Fibroblast of upper back skin (primary cell): ENCODE measurements at places on chromosomes 1 and 21.

DNA sequence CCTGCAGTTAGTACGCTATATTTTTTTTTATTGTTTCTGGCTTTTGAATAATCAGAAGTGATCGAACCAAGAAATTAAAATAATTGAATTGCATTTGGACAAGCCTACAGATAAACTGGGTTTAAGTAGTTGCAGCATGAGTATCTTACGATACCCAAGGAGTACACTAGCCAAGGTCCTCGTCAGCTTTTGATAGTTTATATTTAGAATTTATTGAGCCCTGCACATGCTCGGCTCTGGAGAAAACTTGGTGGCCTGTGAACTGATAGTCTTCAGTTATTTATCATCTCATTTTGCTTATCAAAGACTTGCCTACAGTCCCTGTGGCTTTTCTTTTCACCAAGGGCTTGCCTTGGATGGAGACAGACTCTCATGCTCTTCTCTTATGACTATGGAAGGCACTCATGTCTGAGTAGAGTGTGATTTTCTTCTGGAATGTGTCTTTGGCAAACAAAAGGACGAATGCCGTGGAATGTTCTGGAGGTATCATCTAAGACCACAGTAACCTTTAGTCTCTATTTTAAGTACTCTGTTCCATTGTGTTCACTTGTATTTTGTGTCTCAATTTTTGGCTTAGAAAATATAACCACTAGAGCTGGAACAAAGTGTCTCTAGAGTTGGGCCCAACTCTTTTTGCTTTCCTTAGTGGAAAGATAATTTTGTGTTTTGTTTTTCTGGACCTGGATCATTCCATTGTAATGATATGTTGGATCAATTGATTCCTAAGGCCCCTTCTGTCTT lies 35.9 kb downstream of the BCL9 start:
- DNase-seq: no peak

DNA sequence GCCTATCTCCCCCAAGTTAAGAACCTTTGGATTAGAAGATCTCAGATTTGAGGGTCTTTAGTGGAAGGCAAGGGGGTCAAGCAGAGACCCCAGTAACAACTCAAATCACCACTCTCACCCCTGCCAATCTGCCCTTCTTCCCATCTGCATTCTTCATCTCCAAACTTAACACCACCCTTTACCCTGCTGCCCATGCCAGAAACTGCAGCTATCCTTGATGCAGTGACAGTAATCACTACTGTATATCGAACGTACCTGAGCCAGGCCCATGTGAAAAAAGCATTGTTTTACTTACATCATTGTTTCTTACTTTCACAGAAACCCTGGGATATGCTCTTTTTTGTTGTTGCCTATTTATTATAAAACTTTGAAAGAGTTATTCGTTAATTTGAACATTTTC lies 26.5 kb downstream of the NSUN4 start:
- no peak for DNase-seq

GRCh38 chr1:154773551-154773950 lies 96.5 kb downstream of the KCNN3 start:
- no peak for DNase-seq

DNA sequence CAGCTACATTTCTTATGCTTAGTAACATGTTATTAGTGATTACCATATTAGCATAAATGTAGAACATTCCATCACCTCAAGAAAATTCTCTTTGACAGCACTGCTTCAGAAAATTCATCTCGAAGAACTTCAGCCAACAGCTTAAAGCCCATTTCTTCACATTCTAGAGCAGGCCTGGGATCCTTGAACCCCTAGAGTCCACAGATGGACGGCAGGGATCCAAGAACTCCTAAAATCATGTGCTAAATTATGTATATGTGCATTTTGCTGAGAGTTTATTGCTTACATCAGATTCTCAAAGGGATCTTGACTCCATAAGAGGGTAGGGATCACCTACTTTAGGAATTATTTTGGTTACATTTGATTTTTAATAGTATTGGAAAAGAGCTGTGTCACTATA lies 76.2 kb upstream of the TEKT2 start:
- no peak for DNase-seq

DNA sequence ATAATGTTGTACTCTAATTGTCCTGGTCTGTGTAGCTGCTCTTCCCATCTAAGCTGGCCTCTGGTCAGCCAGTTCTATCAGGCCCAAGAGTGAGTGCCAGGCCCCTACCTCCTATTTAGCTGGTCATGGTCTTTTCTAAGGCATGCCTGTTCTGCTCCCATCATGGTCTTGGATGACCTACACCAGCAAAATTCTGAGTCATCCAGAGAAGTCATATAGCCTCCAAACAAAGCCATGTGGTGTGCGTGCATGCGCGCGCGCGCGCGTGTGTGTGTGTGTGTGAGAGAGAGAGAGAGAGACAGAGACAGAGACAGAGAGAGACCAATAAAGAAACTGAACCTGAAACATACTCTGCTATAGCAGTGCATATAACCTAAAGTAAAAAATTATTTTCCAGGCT lies 254.4 kb downstream of the BRINP2 start:
- no peak for DNase-seq

GRCh38 chr1:168146160-168146539 lies 9.4 kb upstream of the GPR161 start:
- no peak for DNase-seq

DNA sequence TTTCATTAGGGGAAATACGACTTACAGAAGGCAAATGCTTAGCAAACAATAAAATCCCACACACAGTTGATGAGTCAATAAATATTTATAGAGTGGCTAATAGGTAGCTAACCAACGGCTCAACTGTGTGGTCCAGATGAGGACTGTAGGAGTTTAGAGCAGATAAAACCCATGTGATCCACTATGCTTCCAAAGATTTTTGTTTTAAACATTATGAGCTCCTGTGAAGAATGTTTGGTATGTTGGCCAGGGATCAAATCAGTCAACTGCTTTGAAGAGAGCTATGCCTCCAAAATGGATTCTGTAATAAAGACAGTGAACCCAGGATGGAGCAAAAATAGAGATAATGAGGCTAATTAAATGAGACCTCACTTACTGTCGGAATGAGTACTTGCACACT lies 72.3 kb upstream of the COL11A1 start:
- peak; percentile 97 for DNase-seq

- no peak for DNase-seq
Observed at GRCh38 chr1:2449636-2450454, 26.2 kb upstream of the PLCH2 start.

DNA sequence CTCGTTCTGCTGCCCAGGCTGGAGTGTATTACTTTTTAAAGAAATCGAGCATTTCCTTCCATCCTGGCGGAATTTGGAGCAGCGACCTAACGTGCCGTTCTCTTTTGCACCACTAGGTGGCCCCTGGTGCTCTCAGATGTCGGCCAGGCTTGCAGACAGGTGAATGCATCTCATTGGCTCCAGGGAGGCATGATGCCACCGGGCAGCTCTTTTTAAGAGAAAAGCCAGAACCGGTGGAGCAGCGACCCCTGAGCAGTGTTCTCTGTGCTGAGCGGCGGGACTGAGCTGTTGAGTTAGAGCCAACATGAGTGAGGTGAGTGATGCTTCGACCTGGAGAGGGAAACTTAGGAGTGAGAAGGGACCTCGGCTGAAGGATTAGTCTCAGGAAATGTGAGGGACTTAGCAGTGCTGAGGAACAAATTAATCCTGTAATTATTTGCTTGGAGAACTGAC lies at the start of gene PCP4:
PCP4 (plus strand) TSS at position 241 of the 453 bp plus-strand sequence; CDS start at position 305, 64 bp downstream.
- DNase-seq: peak; percentile 28

GRCh38 chr1:219173434-219173757 lies 282 bp upstream of the LYPLAL1 start:
- DNase-seq: no peak

DNA sequence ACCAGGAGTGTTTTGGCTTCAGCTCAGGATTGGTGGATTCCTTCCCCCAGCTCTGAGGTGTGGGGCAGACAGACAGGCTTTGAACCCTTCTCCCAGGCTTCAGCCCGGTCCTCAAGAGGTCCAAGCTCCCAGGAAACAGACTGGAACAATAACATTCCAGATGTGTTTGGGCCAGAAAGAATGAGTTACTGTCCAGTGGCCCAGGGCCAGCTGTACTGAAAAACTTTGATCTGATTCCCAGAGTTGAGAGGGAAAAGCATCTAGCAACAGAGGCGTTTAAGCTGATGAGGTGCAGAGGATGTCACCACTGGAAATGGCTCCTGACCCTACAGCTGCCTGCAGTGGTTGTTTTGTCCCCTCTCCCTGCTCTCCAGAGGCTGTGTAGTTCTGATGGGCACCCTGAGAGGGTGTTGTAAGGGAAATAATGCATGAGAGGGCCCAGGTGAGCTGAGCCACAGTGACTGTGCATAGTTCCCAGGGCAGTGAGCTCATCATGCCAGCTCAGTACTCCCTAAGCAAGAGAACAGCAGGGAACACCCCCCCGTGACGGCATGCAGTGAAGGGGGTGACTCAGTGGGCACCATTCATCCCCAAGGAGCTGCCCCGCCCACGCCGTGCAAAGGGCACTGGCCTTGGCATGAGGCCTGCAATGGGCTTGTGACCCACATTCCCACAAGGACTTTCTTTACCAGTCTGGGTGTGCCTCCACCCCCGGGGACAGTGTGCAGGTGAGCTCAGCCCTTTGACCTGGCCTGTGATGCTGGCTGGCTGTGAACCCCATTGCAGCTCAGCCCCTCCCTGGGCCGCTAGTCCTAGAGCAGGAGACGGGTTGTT lies 13.8 kb upstream of the SFN start:
- DNase-seq: peak; percentile 47
